ENCODE measurements at places on chromosomes 5 and 9.

DNA sequence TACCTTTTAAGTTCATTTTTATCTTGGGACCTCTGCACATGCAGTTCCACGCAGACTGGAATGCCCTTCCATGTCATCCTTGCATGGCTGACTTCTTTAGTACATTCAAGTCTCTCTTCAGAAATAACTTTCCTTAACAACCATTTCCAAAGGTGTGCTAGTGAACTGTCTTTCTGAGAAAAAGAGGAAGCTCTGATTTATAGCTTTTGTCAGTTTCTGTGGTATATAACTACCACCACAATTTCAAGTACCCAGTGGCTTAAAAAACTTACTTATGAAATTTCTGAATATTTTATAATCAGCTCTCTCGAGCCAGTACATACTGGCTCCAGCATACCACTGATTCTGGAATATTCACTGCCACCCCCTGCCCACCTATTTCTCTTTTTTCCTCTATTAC is 1613.8 kb downstream of the MAT2B start:
- no peak overlapping the region for H3K27ac ChIP-seq
- no peak for DNase-seq
- no peaks in the 10 kb centered on the region for H3K27me3 ChIP-seq
- peaks cover 5% of the 10 kb centered on the region for H3K36me3 ChIP-seq
- no peaks in the 10 kb centered on the region for H3K4me1 ChIP-seq
- no peak overlapping the region for H3K4me3 ChIP-seq

DNA sequence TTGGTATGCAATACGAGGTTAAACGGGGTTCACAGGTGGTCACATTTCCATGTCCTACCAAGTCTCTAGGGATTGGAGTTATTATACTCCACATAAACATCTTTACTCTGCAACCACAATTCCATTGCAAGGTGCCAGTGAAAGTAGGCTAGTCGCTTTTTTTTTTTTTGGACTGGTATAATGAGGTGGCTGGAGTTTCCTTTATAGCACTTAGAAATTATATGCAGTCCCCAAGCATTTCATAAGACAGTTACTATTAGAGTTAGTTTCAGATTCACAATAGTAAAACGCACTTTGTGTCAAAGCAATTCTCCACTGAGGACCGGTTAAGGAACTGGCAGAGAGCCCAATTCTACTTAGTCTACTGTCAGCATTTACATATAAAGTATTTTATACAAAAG is 1.4 kb downstream of the MEF2C start:
- DNase-seq, result no peak
- no peak overlapping the region for H3K4me3 ChIP-seq
- H3K27ac ChIP-seq, result no peak overlapping the region
- H3K27me3 ChIP-seq, result peaks cover 31% of the 10 kb centered on the region
- H3K36me3 ChIP-seq, result no peaks in the 10 kb centered on the region

GRCh38 chr5:29042152-29042551 is 2003.8 kb upstream of the CDH9 start:
- no peaks in the 10 kb centered on the region for H3K36me3 ChIP-seq
- no peaks in the 10 kb centered on the region for H3K27me3 ChIP-seq
- H3K4me3 ChIP-seq, result no peak overlapping the region
- peaks cover 6% of the 10 kb centered on the region for H3K4me1 ChIP-seq

DNA sequence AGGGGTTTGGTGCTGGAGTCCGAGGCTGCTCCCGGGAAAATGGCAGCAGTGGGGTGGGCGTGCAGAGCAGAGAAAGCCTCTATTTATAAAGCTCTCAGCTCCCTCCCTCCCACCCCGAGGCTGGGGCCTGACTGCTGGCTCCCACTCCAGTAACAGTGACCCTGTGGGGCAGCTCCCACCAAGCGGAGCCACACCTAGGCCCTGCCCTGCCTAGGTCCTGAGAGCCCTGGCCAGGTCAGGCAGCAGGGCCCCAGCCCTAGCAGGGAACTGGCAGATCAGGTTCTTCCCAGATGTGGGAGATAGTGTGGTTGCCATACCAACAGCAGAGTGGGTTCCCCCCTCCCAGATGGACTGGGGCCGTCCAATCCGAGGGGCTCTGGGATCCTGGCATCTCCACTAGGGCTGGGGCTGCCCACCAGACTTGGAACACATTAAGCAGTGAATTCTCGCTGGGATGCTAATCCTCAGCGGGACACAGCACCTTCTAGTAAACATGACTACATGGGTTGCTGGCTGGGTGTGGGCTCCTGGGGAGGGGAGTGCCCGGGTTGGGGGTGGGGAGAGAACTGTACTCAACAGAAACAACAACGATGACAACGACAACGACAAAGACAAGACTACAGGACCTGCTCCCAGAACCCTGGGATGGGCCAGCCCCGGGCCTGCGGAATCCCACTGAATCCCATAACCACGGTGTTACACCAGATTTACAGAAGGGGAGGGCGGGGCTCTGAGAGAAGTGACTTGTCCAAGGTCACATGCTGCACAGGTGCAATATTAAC is 1.5 kb downstream of the SH3GLB2 start:
- H3K27ac ChIP-seq, result peak overlapping the region; percentile 84
- no peaks in the 10 kb centered on the region for H3K36me3 ChIP-seq
- H3K4me3 ChIP-seq, result peak overlapping the region; percentile 83
- H3K27me3 ChIP-seq, result no peaks in the 10 kb centered on the region

- H3K27me3 ChIP-seq, result no peaks in the 10 kb centered on the region
- no peak for DNase-seq
- 0 out of 2 replicates have a peak, but pooled peaks cover 4% of the 10 kb centered on the region for H3K4me1 ChIP-seq
- no peak overlapping the region for H3K27ac ChIP-seq
- H3K36me3 ChIP-seq, result no peaks in the 10 kb centered on the region
Observed at GRCh38 chr5:21810737-21811316, 1042.3 kb downstream of the CDH12 start.

DNA sequence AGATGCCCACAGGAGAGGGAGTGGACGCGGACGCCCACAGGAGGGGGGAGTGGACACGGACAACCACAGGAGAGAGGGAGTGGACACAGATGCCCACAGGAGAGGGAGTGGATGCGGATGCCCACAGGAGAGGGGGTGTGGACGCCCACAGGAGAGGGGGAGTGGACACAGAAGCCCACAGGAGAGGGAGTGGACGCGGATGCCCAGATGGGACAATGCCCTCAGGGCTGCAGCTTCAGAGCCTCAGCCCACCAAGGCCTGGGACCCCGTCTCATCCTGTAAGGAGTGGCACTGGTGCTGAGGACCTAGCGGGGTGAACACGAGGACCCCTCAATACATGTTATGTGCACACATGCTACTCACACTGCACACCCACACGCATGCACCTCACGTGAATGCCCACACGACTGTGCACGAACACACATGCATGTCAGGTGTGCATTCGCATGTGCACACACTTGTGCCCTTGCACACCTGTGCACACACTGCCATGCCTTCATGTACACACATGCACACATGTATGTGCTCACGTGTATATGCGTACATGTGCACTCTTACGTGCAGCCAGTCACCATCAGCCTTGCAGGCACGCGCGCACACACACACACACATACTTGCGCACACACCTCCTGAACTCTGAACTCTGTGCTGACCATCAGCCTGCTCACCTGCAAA is 34.8 kb downstream of the SLC6A18 start:
- H3K4me3 ChIP-seq, result no peak overlapping the region
- peaks cover 51% of the 10 kb centered on the region for H3K36me3 ChIP-seq
- no peaks in the 10 kb centered on the region for H3K4me1 ChIP-seq

DNA sequence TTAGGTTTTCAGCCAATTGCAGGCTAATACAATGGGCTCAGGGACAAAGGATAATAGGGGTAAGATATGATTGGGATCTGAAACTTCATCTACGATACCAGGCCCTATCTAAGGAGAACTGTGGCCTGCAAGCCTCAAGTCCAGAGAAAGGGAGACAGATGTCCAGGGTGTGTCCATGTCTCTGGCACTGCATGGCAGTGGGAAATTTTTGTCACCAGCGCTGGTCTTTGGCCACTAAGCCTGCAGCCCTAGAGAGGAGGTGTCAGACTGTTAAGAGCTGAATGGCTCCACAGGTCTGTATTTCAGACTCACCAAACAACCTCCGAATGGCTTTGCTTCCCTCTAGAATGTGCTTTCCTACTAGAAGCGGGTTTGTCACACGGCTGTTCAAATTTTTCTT is 6.6 kb upstream of the CNOT6 start:
- H3K27ac ChIP-seq, result no peak overlapping the region
- H3K36me3 ChIP-seq, result peaks cover 15% of the 10 kb centered on the region
- no peak for DNase-seq
- no peaks in the 10 kb centered on the region for H3K27me3 ChIP-seq
- H3K4me3 ChIP-seq, result no peak overlapping the region

DNA sequence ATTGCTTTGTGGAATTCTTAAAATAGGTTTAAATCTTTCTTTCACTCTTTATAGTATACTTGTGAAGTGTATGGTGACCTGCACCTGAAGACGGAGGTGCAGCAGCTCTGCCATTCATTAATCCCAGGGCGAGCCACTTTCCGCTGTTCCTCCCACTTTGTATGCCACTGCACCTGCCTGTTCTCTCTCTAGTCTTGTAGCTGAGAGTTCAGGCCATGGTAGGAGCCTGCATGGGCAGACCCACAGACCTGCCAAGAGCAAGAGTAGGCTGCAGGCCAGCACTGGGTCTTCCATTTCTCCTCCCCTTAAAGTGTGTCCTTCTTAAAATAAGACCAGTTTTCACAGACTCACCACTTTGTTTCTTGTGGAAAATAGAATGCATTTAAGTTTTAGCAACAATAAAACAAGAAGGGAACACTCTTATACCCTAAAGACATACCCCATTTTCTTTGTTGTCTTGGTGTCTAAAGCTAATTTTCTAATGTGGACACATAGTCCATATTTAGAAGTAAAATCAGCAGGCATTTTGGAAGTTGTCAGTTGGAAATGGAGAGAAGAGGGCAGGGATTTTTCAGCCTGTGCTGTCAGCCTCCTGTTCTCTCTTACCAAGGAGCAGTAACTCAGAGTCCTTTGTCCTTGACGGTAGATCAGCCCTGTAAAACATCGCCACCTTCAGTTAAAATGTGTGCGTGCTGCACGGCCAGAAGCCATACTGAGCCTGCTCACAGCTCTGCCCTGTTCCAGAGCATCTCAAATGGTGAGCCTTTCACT is 103.2 kb downstream of the SNCAIP start:
- no peaks in the 10 kb centered on the region for H3K27me3 ChIP-seq
- no peaks in the 10 kb centered on the region for H3K36me3 ChIP-seq
- H3K27ac ChIP-seq, result no peak overlapping the region
- peaks cover 30% of the 10 kb centered on the region for H3K4me1 ChIP-seq
- H3K4me3 ChIP-seq, result no peak overlapping the region
- peak; percentile 71 for DNase-seq

GRCh38 chr9:3760031-3760430 is 234.2 kb upstream of the RFX3 start:
- H3K27ac ChIP-seq, result no peak overlapping the region
- H3K4me3 ChIP-seq, result no peak overlapping the region
- peaks cover 11% of the 10 kb centered on the region for H3K4me1 ChIP-seq
- 0 out of 2 replicates have a peak, but pooled peaks cover 6% of the 10 kb centered on the region for H3K36me3 ChIP-seq
- no peak for DNase-seq
- no peaks in the 10 kb centered on the region for H3K27me3 ChIP-seq

- H3K4me3 ChIP-seq, result no peak overlapping the region
- no peaks in the 10 kb centered on the region for H3K27me3 ChIP-seq
- DNase-seq, result no peak
- H3K27ac ChIP-seq, result no peak overlapping the region
- H3K4me1 ChIP-seq, result peaks cover 9% of the 10 kb centered on the region
Observed at GRCh38 chr5:111454198-111454622, 58.1 kb downstream of the STARD4 start.

- peaks cover 3% of the 10 kb centered on the region for H3K36me3 ChIP-seq
- no peak for DNase-seq
- no peak overlapping the region for H3K4me3 ChIP-seq
- no peak overlapping the region for H3K27ac ChIP-seq
- no peaks in the 10 kb centered on the region for H3K27me3 ChIP-seq
Observed at GRCh38 chr9:16364347-16364746, 506.1 kb downstream of the BNC2 start.

DNA sequence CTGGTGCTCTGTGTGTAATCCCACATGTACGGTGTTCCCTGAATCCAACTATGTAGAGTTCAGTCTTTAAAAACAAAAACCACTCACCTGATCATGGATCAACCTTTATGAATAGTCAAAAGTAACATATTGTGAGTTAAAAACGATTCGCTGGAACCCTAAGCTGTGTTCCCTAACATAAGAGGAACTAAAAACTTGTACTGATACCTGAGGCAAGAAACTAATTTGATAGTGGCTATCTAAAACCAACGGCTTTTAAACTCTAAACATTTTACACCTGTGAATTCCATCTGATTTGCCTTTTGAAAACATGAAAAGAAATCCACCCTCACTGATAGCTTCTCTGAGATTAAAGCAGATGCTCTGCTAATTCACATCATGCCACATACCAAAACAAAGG is 101.5 kb downstream of the DEPDC1B start:
- no peak overlapping the region for H3K4me3 ChIP-seq
- no peak for DNase-seq
- H3K4me1 ChIP-seq, result peaks cover 10% of the 10 kb centered on the region

GRCh38 chr5:14810928-14811572 is 60.5 kb downstream of the ANKH start:
- no peak for DNase-seq
- no peaks in the 10 kb centered on the region for H3K27me3 ChIP-seq
- H3K4me3 ChIP-seq, result no peak overlapping the region
- H3K36me3 ChIP-seq, result no peaks in the 10 kb centered on the region
- peak overlapping the region; percentile 68 for H3K27ac ChIP-seq

DNA sequence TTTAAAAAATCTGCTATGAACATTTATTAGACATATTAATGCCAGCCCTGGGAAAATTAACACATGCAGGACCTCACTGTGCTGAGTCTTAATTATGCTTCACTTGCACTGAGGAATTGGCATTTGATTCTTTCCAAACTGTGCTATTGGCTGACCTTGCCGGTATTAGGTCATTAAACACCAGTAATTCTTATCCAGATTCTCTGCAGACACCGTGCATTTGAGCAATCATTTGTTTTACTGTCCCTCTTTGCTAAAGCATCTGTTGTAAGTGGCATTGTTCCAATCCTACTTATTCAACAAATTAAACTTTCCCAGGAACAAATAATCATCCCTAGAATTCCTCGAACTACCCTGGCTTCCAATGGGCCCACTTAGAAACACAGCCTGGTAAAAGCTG is 145.0 kb downstream of the SLC12A2 start:
- H3K4me3 ChIP-seq, result no peak overlapping the region
- no peak for DNase-seq
- H3K27ac ChIP-seq, result no peak overlapping the region
- H3K4me1 ChIP-seq, result no peaks in the 10 kb centered on the region
- no peaks in the 10 kb centered on the region for H3K36me3 ChIP-seq
- no peaks in the 10 kb centered on the region for H3K27me3 ChIP-seq

- peak within 1 kb of the TSS; percentile 90 for H3K4me3 ChIP-seq
- H3K36me3 ChIP-seq, result no peaks in the 10 kb centered on the region
- H3K27me3 ChIP-seq, result peaks cover 13% of the 10 kb centered on the region
- peaks cover 8% of the 10 kb centered on the region for H3K4me1 ChIP-seq
- H3K27ac ChIP-seq, result no peak within 1 kb of the TSS
- peak; percentile 68 for DNase-seq
Observed at GRCh38 chr9:74887041-74887980, at the start of gene TRPM6. Gene TRPM6, minus strand, starts transcription at chr9:74887921. Its CDS starts 65 bp downstream, at chr9:74887856.

DNA sequence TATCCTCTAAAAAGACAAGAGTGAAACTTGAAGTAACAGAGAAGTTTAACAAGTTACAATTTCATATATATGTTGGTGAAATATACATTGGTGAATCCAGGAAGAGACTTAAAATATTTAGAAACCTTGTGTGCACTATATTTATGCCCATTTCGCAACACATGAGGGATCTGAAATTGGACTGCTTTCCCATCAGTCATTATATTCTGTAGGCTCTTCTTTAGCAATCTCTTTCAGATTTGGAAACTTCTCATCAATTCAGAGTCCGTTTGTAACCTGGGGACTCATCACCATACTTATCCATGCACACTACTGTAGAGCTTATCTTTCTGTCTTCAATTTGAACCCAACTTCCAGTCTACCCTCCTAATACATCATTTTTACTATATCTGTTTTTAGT is 2.1 kb downstream of the ITGA1 start:
- peaks cover 4% of the 10 kb centered on the region for H3K27me3 ChIP-seq
- no peak overlapping the region for H3K27ac ChIP-seq
- no peaks in the 10 kb centered on the region for H3K36me3 ChIP-seq
- DNase-seq, result no peak
- peak overlapping the region; percentile 93 for H3K4me3 ChIP-seq
